ENCODE measurements at places on chromosomes 12 and 14.

DNA sequence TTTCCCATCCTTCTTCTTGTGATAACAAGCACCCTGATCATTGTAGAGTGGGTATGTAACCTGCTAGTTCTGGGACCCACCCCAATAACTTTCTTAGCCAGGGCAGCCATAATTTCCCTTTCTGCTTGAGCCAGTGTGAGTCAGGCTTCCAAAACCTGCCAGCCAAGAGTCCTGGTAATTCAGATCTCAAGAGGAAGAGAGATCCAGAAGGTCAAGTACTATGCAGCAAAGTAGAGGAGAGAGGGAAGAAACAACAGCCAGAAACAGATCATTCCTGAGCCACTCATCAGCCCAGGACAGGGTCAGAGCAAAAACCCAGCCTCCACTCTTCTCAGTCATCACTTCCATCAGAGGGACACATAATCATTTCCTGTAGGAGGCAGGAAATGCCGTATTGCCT lies 182.0 kb downstream of the DICER1 start:
- no peak for DNase-seq

GRCh38 chr14:24072436-24072835 lies 1.1 kb downstream of the CPNE6 start:
- no peak for DNase-seq

- no peak for DNase-seq
Measured at GRCh38 chr12:50127546-50127945, 15.5 kb downstream of the COX14 start.

DNA sequence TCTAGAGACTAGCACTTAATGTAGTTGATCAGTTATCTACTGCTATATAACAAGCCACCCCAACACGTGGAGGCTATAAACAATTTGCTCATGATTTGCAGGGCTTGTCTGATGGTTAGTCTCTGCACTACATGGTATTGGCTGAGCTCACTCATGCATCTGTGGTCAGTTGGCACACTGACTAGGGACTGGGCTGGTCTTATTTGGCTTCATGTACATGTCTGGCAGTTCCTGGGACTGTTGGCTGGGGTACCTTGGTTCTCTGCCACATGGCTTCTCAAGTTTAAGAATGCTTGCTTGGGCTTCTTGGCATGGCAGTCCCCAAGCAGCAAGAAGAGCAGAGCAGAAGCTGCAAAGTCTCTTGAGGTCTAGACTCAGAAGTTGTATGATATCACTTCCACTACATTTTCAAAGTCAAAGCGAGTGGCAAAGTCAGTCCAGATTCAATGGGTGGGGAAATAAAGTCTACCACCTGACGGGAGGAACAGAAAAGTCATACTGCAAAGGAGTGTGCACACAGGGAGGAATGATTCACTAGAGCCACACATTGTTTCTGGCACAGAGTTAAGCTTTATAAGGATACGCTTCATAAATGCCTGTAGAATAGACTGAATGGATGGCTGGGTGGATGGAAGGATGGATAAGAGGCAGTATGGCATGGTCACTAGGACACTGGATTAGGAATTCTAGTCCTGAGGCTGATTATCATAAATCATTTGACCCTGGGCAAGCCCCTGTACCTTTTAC lies 44.8 kb upstream of the PTHLH start:
- no peak for DNase-seq

GRCh38 chr12:13124656-13125505 lies 21.4 kb upstream of the GSG1 start:
- no peak for DNase-seq

DNA sequence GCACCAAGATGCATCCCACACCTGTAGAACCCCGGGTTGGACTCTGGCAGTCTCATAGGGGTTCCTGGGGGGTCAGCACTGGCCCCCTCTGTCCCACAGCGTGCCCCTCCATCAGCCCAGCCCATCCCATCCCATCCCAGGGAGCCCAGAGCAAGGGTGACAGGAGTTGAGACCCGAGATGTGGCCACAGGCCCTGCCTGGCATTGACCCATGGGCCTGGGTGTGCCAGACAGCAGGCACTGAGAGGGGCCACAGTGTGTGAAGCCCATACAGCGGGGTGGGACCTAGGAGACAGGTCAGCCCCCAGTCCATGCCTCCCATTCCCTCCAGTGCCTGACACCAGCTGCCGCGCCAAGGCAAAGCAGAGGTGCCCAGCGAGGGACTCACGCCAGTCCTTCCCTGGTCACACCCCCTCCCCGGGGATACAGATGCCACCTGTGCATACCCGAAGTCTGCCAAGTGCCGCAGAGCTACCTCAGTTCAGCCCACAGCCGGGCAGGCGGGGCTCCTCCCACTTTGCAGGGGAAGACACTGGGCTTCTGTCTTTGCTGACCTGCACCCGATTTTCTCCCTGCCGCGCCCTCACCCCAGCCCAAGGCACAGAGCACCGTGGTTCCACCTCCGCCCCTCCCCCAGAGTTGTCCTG lies 50.4 kb downstream of the CYP46A1 start:
- DNase-seq = no peak
